ENCODE measurements at places on chromosomes 2 and 18.

- DNase-seq, result no peak
These were observed 638.5 kb downstream of the CNTNAP5 start for GRCh38 chr2:124663645-124663997.

DNA sequence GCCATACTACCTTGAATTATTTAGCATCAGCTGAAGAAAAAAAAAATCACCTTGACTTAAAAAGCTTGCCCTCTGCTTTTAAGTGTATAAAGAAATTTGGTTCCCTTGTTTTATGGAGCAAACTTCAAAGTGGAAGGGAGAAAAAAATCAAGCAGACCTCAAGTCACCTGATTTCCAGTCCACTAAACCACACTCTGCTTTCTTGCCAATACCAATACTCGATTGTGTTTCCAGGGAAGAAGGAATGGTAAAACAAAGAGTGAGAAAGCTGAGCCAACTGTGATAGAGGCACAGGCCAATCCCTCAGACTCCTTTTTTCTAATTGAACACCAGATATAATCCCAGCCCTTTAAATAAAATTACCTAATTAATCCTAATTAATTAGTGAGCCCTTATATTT, 587.3 kb downstream of the ARHGAP15 start:
- no peak for DNase-seq

- no peak for DNase-seq
These were observed 89.9 kb downstream of the NOL10 start for GRCh38 chr2:10599921-10600320.

DNA sequence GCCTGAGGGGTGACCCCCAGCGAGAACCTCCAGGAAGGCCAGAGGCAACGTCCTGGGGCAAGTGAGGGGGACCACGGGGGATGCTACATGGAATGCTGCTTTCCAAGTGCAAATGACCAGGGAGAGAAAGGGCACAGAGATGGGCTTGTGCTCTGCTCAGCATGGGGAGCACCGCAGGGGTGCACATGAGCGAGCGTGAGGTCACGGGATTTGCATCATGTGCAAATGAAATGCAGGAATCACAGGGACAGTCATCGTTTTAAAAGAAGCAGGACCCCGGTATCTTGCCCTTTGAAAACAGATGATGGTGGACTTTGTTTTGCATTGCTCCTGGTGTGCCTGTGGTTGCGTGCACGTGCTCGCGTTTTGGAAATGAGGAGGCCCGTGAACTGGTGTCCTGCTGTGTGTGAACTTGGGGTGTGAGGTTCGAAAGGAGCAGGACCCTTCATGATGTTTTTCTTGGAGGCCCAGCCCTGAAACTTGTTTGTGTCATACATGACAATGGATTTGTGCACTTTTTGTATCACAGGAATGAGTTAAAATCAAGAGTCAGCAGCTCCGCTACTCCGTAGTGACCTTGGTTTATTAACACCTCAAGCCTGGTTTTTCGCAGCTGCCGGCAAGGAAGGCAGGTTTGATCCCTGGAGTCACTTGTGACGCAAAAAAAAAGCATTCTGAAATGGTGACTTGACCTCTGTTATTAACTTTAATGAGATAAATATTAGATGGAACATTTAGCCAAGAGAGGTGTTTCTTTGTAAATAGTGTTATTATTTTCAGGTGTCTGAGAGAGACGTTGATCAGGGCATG, 234.5 kb downstream of the LDLRAD4 start:
- DNase-seq, result no peak

- DNase-seq, result peak; percentile 35
These were observed 780.6 kb downstream of the MBD2 start for GRCh38 chr18:53443831-53444230.

GRCh38 chr2:98522854-98523253, 78.2 kb downstream of the INPP4A start:
- no peak for DNase-seq

DNA sequence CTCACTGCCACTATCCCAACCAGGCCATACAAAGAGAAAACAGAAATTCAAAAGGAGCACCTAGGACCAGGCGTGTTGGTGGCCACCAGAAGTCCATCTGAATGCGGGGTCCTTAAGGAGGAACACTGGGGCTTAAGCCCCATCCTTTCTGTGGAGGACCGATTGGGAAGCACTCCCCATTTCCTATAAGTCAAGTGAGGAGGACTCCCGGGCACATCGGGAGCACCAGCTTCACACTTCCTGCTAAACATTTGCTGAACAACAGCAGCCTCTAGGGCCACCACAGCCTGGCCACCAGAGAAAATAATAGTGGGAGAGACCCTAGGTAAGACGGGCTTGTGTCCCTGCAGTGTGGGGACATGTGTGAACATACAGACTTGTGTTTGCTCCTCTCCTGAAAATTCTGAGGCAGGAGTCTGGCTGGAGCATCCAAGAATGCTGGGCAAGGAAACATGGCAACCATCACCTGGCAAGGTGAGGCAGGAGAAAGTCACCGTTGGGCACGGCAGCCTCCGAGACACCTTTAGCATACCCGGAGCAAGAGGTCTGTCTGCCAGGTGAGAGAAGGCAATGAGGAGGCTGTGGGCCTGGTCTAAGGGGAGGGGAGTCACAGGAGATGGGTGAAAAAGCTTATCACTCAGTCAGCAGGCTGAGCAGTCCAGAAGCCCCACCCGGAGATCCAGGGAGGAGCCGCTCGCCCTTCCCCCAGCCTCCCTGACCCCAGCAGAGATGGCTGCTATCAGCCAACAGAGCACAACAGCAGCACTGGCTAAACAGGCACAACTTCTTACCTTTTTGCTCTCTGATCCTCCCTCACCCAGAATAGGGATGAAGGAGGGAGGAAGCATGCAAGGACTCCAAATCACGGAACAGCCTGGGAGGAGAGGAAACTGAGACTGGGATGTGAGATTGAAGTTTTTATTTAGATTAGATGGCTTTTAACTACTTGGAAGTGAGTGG, 282.3 kb downstream of the EIPR1 start:
- no peak for DNase-seq

- no peak for DNase-seq
These were observed 100.0 kb upstream of the CDCA7 start for GRCh38 chr2:173254659-173255058.
